ENCODE measurements at places on chromosomes 1 and 21.

- no peak for DNase-seq
These were observed 749 bp downstream of the FAM163A start for GRCh38 chr1:179743679-179744400.

DNA sequence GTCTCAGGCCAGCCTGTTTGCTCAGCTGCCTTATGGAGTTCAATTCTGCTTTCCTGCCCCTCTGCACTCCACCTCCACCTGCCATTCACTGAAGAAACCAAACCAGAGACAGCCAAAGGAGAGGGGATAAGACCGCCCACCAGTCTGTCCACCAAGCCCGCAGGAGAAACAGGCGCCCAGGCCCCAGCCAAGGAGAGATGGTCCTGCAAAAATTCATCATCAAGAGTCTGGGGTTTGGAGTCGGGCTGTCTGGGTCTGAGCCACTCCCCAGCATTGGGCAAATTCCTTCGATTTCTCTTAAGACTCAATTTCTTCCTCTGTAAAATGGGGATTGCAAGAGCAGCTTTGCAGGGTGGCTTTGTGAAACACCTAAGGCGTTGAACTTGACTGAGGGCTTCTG lies 121.4 kb upstream of the RUNX3 start:
- no peak for DNase-seq

GRCh38 chr1:147717706-147718097 lies 42.7 kb downstream of the GJA5 start:
- no peak for DNase-seq

DNA sequence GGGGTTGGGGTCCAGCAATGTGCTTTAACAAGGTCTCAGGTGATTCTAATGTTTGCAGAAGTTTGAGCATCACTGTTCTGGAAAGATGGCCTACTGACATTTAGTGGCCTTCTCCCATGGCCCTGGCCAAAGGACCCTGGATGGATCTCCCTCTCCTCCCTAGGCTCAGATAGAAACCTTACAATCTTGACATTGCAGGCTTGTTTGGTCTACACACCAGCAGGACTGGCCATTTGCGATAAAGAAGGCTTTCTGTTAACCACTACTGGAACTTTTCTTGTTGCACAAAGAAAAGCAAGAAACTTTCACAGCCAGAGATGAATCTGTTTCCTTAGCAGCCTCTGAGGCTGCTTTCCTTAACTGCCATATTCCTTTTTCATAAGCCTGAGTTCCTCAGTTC lies 6.2 kb downstream of the DNALI1 start:
- no peak for DNase-seq

- DNase-seq: no peak
These were observed 55.3 kb downstream of the NDUFS5 start for GRCh38 chr1:39081271-39082009.

DNA sequence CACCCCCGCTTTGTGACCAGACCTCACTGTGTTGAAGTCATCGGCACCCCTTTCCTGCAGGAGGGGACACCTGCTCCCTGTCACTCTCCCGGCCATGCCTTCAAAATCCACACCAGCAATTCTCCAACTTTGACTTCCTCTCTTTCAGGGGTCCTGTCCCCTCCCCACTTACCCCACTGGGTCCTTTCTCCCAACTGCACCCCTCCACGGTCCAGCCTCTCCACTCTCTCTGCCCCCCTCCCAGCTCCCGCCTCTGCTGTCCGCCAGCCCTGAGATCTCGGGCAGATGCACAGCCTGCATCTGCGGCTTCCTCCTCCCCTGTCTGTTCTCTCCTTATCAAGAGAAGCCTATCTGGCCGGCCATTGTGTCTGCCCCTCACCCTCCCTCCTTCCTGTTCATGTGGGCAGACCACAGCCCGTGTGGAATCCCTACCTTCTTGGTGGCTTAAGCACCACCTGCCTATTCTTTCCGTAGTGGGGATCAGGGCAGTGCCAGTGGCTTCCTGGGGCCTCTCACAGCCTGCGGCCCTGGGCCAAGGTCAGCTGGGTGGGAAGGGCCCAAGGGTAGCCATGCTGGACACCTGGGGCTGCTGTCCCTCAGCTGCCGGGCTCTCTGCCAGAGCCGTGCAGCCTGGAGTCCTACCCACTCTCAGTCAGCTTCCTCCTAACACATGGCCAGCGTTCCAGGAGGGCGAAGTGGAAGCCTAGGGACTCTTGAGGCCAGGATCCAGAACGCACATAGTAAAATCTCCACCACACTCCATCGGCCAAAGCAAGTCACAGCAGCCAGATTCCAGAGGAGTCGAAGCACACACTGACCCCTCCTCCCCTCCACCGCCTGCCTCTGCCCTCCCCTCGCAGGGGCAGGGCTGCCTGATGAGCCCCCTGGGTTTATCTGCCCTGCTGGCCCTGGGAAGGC lies 5.1 kb upstream of the HES4 start:
- DNase-seq: no peak

GRCh38 chr1:161222175-161223019 lies 1.0 kb downstream of the APOA2 start:
- DNase-seq: no peak

GRCh38 chr1:217919683-217920388 lies 288.7 kb downstream of the SPATA17 start:
- no peak for DNase-seq

- DNase-seq: no peak
These were observed 18.5 kb upstream of the C1orf159 start for GRCh38 chr1:1134300-1134970.

DNA sequence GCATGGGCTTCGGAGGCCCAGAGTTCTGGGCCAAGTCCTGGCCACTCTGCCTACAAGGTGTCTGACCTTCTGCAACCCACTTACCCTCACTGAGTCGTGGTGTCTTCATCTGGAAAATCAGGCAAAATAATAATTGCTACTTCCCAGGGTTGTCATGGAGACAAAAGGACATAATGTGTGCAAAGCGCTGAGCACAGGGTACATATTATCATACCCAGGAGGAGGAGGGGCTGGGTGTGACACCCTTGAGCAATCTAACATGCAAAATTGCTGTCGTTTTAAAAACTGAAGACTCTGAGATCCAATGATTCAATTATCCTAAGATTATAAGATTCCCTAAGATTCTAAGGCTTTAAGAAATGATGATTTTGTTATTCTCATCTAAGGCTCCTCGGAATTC lies 459.5 kb downstream of the PTPRU start:
- DNase-seq: no peak

DNA sequence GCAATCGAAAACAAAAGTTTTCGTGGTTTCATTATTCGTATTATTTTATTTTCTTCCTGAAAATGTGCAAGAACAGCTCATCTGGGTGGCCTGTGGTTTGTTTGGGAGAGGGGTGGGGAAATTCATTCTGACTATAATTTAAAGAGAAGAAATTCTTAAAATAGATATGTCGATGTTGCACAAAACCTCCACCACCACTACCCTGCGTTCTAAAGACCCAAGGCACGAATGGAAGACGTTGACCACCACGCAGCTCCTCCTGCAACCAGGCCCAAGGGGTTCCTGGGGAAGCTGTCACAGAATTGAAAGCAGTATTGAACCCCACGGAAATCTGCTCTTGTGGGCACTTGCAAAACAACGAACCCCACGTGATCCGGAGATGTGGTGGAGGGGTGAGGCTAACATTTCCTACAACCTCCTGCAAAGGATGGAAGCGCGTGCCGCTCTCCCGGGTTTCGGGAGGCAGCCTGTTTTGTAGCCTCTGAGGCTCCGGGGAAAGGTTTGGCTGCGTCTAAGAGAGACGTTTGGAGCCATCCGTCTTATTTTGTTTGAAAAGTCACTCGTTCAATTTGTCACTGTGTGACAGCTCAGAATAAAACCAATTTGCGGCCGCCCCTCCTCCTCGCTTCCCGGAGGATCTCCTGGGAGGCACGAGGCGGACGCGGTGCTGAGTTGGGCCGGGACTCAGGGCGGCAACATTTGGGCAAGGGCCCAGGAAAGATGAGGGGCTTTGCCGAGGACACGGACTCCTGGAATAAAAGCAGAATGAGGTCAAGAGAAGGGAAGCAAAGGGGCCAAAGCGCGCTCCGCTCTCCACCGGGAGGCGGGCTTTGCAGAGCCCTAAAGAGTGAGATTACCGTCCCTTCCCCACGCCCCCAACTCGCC lies 810 bp upstream of the HLX start:
- no peak for DNase-seq

- DNase-seq: no peak
These were observed 223.3 kb downstream of the GPATCH2 start for GRCh38 chr1:217407534-217408001.

DNA sequence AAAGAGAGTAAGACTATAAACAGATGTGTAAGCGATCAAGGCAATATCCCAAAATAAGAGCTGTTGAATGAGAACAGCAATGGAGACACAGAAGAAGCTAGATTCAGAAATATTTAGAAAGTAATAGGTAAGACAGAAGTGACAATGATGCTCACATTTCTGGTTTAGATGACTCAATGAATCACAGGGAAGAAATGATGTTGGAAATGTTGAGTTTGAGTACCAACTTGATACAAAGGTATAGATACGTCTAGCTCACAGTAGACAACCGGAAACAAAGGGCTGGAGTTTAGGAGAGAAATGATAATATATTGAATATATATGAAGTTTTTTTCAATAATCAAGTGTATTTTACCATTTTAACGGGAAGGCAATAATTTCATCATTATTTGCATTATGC lies 6.5 kb downstream of the GATAD2B start:
- no peak for DNase-seq

DNA sequence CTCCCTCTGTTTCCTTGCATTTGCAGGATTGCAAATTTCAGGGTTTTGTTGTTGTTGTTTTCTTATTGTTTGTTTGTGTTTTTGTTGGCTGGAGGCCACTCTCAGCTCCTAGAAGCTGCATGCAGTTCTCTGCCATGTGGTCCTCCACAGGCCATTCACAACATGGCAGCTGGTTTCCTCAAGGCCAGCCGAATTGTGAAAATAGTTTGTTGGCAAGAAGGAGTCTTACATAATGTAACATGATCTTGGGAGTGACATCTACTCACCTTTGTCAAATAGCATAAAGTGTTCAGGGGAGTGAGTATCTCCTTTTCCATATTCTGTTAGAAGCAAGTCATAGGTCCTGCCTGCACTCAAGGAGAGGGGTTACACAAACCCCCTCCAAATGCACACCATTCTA lies 10.6 kb upstream of the UAP1 start:
- DNase-seq: no peak

GRCh38 chr1:58156124-58156468 lies 390.4 kb downstream of the OMA1 start:
- DNase-seq: no peak

- no peak for DNase-seq
These were observed 11.5 kb downstream of the GPR3 start for GRCh38 chr1:27403931-27404330.

DNA sequence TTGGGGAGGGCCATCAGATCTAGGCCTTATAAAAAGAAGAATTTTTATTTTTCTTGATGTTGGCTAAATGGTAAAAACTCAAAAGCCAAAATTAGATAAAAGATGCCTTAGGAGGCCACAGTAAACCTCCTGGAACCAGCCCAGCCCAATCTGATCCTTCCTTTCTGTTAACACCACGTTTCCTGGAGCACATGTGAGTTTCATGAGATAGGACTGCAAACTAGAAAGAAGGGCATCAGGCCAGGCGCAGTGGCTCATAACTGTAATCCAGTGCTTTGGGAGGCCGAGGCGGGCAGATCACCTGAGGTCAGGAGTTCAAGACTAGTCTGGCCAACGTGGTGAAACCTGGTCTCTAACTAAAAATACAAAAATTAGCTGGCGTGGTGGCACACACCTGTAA lies 6.7 kb downstream of the HSF2BP start:
- no peak for DNase-seq

DNA sequence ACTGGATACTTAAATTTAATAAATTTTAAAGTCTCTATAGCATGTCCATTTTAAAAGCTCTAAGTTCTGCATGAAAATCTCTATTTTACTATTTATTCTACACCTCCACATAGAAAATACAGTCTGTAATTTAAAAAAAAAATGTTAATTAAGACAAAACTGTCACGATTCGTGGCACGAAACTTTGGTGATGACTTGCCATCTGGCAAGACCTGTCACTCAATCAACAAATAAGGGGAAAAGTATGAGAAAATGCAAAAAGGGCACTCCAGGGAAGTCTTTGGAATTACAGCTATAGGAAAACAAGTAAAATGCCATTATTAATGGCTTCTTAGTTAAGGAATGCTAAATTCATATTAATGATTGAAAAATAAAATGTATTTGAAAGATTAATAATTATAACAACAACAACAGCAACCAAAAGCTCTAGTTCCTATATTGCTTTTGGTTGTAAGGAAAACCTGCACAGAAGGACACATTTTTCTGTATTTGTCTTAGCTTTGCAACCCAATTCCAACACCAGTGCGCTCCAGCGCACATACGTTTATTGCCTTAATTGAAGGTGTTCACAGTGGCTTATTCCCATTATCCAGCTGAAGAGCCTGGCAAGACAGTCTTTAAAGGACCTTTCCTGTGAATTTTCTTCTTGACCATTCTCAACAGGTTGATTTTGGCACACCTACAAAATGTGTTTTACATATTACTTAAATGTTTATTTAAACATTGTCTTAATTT lies 107.8 kb downstream of the PLPPR5 start:
- DNase-seq: no peak

- DNase-seq: no peak
These were observed 264.9 kb downstream of the DYRK1A start for GRCh38 chr21:37631319-37632117.

GRCh38 chr1:178645157-178645807 lies 79.8 kb upstream of the RALGPS2 start:
- no peak for DNase-seq

DNA sequence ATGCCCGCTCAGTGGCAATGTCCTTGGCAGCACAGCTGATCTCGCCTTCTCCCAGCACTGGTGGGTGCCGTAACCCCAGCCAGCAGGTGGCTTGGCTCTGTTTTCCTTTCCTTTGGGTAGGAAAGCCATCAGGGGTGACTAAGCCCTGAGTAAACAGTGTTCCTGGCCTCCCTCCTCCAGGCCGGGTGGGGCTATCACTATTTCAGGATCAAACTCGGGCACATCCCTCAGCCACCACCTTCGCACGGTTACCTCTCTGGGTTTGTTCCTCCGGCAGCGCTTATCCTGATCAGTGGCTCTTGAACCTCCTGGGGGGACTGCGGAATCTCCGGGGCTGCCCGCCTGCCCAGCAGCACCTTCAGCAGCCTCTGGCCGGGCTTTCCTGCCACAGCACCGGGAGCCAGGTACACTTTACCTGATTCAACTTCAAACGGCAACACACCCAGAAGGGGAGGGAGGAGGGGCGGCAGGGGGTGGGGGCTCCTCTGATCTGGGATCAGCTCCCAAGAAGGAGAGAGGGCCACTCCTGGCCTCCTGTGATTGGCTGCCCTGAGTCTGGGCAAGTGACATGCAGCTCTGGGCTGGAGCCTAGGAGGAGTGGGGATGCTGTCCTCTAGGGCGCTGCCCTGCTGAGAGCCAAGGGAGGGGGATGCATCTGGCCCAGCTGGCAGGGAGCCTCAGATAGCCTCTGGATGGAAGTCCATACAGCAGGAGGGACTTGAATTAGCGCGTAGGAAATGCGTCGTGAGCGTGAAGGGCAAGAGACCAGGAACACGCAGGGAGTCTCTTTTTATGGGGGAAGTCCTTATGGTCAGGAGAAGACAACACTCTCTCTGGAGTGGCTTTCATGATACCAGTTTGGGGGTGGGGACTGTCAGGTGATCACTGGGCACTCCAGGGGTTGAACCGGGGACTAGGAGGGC lies at the start of gene ASCL5:
ASCL5 (minus strand) TSS at position 353 of the 923 bp plus-strand sequence. CDS start 11,812 bp downstream, outside the sequence.
- no peak for DNase-seq

- no peak for DNase-seq
These were observed 26.8 kb upstream of the NCAM2 start for GRCh38 chr21:20971296-20971921.

- peak; percentile 69 for DNase-seq
These were observed 390 bp downstream of the ZFP69B start for GRCh38 chr1:40450495-40451237.

GRCh38 chr1:37432716-37433115 lies 41.7 kb upstream of the ZC3H12A start:
- no peak for DNase-seq

GRCh38 chr1:116806245-116806644 lies 52.0 kb downstream of the CD2 start:
- DNase-seq: peak; percentile 26

Measured in stimulated activated CD8-positive, alpha-beta memory T cell treated with anti-CD3 and anti-CD28 coated beads, Interleukin-2, amount 100 ng/mL, for 1 hour (primary cell).